ENCODE measurements at places on chromosomes 11 and 22.

GRCh38 chr11:20731676-20732215 is 62.4 kb downstream of the NELL1 start:
- no peak for DNase-seq

- DNase-seq = no peak
Measured at GRCh38 chr22:34390400-34390799, 470.1 kb upstream of the LARGE1 start.

DNA sequence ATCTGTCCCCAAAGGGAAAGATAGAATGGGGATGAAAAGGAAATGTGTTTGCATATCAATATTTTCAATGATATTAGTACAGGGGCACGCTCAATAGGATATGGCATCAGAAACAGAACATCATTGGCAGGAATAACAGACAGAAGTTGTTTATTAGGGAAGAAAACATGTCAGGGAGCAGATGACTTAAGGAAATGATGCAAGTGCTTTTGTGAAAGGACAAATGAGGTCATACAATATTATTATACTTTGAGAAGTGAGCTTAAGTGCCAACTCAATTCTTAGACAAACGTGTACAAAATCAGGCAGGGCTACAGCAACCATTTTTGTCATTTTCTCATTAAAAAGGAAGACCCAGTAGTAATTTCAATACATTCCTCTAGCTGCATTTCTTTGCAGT is 388.4 kb downstream of the SOX6 start:
- no peak for DNase-seq

DNA sequence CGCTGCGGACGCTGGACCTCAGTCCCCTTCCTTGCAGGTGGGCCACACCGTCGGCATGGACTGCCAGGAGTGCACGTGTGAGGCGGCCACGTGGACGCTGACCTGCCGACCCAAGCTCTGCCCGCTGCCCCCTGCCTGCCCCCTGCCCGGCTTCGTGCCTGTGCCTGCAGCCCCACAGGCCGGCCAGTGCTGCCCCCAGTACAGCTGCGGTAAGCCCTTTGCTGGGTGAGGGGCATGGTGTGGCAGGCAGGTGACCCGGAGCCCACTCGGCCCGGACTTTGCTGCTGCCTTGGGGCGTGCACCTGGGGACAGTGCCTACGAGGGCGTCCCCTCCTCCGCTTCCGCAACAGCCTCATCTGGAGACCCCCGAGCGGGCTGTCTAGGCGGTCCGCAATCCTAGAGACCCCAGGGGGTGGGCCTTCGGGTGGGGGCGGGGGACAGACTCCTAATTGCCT is 25.4 kb upstream of the MUC5B start:
- no peak for DNase-seq

DNA sequence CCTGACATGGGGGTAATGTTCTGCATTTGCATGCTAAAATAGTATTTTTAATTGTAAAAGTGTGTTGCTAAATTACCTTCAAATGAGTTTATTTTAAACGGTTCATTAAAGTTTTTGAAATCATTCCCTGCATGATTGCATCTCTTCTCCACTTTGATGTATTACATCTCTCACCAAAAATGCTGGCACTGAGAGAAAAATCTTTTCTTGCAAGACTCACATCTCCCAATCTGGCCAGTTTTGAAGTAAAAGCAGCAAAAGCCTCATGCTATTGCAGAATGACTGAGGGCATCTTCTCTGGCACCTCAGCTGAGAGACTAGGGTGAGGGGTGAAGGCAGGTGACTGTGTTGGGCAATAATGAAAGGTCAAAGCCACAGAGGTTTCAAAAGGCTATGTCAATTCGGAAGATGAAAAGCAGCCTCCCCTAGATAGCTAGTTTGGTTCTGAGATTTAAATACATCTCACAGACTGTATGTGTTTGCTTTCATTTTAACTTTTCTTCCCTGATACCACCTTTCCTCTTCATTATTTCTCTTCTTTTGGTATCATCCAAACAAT is 292.2 kb upstream of the RAG2 start:
- DNase-seq = no peak

- no peak for DNase-seq
Measured at GRCh38 chr22:44442851-44443595, 55.0 kb downstream of the RTL6 start.

- no peak for DNase-seq
Measured at GRCh38 chr11:134544095-134544815, 132.2 kb upstream of the B3GAT1 start.

DNA sequence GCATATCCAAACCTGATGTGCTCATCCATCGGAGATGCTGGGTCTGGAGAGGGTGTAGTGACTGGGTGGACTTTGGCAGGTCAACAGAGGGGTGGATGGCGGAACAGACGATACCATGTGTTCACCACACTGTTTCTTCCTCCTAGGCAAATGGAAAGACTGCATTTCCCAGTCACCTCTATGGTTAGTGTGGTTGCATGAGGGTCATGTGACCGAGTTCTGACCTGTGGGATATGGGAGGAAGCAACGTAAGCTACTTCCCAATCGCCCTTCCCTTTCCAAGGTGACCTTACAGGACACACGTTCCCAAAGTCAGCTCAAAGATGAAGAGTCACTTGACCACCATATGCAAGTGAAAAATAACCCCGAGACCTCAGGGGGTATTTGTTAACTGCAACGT is 27.7 kb downstream of the TSPAN32 start:
- DNase-seq = no peak

DNA sequence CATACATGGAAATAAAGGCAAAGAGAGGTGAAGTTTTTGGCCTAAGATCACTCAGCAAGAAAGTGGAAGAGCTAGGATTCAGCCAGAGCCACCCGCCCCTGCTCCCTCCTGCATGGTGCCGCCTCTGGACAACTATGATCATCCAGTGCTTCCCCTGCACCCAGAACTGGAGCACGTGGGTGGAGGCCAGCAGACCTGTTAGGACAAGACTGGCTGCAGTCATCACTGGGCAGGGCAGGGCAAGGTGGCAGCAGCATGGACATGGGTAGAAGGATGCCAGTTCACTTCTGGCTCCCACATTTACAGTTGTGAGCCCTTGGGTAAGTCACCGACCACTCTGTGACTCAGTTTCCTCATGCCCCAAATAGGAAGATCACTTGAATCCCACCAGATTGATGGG is 131.0 kb downstream of the FBXO7 start:
- DNase-seq = no peak

DNA sequence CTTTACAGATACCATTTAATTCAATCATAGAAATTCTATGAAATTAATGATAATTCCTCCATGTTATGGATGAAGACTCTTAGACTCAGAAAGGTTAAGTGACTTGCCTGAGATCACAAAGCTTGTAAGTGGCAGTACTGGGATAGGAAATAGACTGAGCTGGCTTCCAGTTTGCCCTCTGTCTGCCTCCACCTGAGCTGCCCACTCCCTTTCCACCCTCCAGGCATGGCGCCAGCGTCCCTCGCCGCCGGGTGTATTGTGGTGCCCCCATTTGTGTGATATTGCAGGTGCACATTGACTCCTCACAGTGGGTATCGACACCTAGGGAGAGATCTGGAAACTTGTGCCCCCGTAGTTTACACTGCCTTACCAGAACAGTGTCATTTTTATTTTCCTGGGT is 9.4 kb upstream of the RPS3 start:
- DNase-seq = no peak

GRCh38 chr11:95076981-95077380 is 10.3 kb downstream of the SRSF8 start:
- DNase-seq = no peak

GRCh38 chr11:69309631-69310280 is 15.8 kb downstream of the MYEOV start:
- DNase-seq = no peak

Measured in central memory CD4-positive, alpha-beta T cell (primary cell).